ENCODE measurements at places on chromosomes 2 and 18.

DNA sequence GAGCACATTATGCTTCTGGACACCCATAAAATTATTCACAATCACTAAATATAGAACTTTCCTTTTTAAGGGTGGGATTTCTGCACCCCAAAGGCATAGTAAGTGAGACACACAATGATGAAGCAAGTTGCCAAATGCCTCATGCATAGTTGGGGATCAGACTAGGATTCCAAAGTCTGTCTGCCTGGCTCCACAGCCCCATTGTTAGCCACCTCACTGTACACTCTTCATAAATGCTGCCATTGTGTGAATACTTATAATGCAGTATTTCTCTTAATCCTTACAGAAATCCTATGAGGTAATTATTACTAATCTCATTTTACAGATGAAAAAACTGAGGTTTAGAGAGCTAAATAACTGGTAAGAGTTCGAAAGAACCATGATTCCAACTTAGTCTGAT lies 738.6 kb downstream of the ERBB4 start:
- no peak for DNase-seq

GRCh38 chr2:11930211-11930761 lies 183.9 kb downstream of the LPIN1 start:
- DNase-seq = no peak

DNA sequence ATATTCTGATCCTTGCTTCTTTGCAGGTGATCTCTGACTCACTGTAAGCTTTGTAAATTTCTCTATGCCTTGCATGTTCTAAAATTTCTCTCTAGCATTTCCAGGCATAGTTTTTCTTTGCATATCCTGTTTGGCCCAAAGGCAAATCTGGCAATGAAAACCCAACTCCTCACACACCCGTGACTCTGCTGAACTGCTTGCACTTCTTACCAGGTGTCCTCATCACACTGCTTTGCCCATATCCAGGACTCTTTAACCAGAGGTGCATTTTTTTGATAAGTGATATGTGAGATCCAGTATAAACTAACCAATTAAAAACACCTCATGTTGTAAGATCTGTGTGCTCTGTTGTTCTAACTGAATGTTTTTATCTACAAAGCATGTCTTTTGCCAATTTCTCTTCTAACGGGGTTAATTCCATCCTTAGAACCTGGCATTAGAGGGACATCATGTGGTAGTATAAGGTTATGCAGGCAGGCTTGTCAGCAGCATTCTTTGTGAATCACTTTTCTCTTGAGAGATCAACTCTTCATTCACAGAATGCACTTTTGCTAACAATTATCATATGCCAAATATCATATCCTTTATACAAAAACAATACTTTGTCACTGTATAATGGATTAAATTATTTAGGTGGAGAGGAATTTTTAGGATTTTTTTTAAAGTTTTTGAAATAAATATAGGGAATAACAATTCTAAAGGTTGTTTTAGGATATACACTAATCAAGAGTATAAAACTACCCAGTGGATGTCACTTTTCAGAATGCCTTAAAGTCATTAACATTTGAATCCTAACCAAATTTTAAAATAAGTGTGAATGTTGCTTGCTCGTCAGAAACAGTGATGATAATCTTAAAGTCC lies 20.8 kb upstream of the TMX3 start:
- DNase-seq = no peak

DNA sequence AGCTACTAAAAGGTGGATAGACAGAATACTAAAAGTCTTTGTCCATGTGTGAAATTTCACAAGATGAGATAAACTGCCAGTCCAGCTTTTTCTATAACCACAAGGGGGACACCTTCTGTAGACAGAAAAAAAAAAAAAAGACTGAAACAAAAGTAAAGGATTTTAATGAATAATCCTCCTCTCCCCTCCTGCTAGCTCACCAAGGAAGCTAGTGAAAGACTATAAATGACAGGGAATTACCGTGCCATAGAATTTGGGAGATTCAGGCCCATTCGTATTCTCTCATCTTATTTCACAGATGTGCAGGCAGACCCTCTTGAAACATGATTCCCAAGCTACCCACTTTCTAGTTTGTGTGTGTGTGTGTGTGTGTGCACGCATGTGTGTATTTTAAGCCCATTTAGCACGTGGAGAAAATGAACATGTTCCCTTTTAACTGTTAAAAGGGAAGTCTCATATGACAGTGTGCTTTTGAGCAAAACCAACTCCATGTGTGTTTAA lies 36.3 kb upstream of the SLC8A1 start:
- no peak for DNase-seq

GRCh38 chr2:112181571-112182290 lies 43.5 kb downstream of the FBLN7 start:
- DNase-seq = no peak

- DNase-seq = no peak
These were observed 46.0 kb downstream of the ADCY3 start for GRCh38 chr2:24874035-24874434.

- peak; percentile 71 for DNase-seq
These were observed 183.4 kb downstream of the MYO3B start for GRCh38 chr2:170361090-170361936.

GRCh38 chr2:143193121-143193520 lies 63.9 kb downstream of the ARHGAP15 start:
- no peak for DNase-seq

GRCh38 chr2:241197947-241198346 lies 9.5 kb downstream of the ANO7 start:
- DNase-seq = no peak

DNA sequence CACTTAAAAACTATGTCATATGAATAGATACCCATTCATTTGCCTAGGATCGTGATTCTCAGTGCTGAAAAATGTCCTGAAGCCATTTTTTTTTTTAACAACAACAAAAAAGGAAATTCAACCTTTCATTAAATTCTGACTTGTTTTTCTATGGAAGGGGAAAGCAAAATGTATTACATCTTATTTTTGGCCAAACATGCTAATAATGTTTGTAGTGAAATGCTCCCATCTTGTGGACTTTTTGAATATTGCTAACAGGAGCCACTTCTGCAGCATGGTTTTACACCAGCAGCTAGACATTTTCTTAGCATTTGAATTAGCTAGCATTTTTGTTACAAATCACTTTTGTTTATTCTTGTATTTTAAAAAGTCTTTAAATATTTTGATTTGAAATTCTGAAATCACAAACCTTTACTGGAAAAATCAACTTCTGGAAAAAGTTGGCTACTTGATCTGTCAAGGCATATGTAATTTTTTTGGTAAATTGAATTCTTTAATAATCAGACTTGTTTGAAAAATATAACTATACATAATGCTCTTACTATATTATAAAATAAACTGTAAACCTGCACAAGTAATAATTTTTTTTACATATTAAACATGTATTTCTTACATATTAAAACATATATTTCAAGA lies 75.8 kb downstream of the KIDINS220 start:
- DNase-seq = no peak

DNA sequence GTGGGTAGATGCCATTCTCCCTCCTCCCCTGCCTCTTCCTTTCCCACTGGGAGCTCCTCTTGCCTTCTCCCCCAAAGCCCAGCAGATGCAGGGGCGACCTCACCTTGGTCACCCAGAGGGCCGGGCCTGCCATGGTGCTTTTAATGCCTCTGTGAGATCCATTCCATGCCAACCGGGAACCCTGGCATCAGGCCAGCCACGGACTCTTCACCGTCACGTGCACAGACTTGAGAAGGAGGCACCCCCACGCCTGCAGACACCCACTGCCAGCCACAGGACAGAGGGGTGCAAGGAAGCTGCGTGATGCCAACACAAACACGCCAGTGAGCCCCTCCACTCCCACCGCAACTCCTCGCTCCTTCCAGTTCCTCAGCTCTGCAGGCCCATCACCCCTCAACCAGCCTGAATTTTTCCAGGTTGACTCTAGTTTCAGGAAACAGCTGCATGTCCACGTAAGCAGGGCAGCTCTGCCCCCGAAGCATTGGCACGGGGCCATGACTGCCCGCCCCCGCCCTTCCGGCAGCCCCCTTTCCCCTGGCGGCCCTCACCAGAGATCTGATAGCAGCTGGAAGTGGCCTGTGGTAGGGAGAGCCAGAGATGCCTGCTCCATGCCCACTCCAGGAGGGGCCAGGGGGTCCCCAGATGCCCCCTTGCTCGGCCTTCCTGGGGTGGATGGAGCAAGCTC lies 50.8 kb downstream of the DNMT3A start:
- DNase-seq = no peak

DNA sequence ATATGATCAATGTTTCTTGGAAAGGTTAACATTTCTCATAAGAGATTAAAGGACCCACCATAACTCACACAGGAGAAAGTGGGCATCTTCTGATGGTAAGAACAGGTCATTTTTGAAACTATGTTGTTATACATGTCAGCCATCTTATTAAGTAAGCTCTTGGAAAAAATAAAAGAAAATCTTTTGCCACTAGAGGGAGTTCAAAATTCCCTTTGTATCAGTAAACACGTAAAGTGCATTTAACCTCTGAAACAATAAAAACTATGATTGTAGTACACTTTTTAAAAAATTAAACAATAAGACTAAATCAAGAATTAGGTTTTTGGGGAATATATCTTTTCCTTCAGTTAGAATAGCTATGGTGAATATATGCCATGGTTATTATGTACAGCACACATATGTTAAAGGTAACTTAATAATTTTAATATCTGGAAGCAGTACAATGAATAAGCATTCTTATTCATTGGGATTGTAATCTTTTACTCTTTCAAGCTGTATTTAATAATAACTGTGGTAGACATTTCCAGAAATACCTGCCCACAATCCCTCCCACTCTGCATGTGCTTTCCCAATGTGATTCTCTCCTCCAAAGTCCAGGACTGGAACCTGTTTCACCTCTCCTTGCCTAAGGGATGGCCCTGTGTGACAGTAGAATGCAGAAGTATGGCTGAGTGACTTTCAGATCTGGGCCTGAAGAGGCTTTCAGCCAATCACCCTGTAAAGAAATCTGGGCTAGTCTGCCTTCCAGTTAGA lies 64.2 kb downstream of the RBMS1 start:
- DNase-seq = no peak

DNA sequence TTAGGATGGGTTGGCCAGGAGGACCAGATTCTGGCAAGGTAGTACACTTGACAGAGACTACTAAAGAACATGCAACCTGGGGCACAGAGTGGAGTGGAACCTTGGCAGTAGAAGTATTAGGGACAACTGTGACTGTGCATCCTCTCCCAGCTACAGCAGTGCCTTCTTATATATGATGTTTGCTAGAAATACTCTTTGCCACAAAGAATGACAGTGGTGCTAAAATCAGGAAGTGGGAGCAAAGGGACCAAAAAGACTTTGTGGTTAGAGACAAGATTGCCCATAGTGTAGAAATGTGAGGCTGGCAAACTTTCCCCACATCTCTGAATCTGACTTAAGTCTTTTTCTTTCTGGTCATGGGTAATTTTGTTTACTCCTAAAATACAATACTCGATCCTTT lies 9.4 kb upstream of the SLC38A11 start:
- no peak for DNase-seq

DNA sequence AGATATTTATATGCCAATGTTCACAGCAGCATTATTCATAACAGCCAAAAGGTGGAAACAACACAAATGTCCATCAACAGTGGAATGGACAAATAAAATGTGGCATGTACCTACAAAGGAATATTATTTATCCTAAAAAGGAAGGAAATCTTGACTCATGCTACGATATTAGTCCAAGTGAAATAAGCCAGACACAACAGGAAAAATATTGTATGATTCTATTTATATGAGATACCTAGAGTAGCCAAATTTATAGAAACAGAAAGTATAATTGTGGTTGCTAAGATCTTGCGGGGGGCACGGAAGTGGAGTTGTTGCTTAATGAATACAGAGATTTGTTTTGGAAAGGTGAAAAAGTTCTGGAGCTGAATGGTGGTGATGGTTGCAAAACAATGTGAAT lies 33.0 kb upstream of the CCDC150 start:
- DNase-seq = no peak

DNA sequence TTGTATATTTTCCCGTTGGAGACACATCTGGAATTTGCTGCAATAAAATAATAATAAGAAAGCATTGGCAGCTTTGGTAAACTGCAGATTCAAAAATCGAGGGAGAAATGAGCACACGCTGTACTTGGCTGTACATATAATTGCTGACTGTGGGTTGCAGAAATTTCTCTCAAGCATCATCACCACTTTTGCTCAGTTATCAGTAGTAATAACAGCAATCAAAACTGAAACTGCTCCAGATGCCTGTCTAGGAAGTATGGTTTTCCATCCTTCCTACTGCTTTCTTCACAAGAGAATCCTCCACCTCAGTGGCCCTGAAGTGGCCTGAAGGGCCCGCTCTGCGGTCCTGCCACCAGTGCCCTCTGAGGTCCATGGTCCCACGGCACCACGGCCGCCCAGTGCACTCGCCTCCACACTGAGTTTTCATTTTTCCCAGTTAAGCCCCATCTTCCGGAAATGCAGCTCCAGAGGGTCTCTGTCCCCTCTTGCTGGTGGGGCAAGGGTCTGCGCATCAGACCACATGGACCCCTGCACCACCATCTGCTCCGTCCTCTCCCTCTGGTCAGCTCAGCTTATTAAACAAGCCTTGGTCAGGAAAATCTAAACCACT lies 3.9 kb downstream of the DUSP28 start:
- DNase-seq = no peak

GRCh38 chr2:12287220-12287751 lies 429.4 kb upstream of the TRIB2 start:
- DNase-seq = no peak

DNA sequence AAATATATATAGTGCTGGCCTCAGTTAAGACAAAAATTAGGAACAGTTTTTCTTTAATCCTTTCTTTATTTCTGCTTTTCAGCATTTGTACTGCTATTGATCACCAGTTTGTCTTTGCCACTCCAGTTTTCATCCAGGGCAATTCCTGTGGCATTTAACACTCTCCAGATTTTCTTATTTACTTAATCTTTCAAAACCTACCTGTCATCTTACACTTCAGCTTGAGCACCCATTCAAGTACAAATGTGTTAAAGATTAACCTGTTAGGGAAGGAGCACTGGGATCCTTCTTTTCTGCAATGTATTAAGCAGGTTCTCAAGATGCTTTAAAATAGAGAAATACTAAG lies 101.8 kb upstream of the SCN1A start:
- DNase-seq = no peak

DNA sequence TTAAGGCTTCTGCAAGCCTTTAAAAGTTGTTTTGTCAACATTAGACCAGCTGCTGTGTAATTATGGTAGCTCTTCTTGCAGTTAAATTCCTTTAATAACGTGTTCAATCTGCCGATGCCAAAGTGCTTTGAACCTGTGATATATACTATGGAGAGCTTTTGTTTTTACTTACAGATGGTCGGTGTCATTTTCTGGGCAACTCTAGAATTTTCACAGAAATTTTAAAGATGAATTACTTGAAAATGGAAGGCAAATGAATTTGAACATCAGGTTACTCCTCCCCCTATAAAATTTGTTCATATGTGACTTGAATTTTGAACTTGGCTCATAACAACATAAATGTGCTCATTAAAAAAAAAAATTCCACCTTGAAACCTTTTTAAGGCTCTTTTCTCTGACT lies 23.0 kb downstream of the LYPD6 start:
- no peak for DNase-seq

DNA sequence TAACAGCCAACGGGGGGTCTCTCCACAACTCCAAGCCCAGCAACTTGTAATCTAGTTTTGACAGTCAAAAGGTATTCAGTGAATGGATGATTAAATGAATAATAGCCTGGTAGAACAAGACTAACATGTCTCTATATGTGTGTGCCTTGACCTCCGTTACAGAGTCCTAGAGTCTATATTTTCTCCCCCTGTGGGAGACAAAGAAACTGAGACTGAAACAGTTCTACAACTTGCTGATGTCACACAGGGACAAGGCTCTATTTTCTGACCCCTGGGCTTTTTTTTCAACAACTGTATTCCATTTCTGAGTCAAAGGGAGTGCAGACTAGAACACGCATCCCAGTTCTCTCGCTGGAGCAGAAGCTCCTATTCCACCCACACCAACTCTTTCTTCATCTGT lies 223.6 kb upstream of the AGAP1 start:
- DNase-seq = no peak

All from NCI-H1930 (cell line).